OCI-M1 (cell line): ENCODE measurements at places on chromosomes 2 and 18.

DNA sequence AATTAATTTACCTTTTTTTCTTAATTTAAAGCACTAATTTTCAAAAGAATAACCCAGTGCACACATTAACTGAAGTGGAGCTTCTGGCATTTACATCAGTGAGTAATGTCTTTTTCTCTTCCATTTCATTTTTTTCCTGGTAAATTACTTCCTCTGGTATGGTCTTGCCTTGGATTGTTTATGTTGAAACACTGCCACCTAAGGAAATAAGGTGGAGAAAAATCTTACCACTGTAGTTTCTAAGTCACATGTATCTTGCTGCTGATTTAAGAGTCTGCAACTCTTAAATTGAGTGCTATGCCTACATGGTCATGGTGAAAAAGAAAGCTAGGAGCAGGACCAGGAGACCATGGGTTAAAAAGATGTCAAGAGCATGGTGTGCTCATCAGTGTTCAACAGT is 51.0 kb downstream of the TTC27 start:
- DNase-seq, result peak; percentile 50

DNA sequence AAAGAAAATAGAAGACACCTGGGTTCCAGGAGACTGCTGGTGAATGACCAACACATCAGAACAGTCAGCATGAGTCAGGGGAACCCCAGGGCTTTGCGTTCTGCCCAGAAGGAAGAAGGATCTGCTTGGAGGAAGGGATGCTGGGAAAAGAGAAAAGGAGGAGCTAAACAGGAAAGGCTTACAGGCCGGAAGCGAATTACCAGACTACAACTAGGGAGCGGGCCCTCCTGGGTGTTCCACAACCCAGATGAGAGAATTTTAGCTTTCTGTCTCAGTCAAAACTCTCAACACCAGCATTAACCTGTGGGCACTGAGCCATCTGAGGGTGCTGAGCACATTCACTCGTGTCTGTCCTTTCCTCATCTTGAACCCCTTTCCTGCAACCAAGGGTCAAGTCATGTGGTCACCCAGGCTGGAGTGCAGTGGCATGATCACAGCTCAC is 19.2 kb downstream of the CDC42EP3 start:
- no peak for DNase-seq

GRCh38 chr2:177767768-177768167 is 304.8 kb downstream of the PDE11A start:
- peak; percentile 26 for DNase-seq

DNA sequence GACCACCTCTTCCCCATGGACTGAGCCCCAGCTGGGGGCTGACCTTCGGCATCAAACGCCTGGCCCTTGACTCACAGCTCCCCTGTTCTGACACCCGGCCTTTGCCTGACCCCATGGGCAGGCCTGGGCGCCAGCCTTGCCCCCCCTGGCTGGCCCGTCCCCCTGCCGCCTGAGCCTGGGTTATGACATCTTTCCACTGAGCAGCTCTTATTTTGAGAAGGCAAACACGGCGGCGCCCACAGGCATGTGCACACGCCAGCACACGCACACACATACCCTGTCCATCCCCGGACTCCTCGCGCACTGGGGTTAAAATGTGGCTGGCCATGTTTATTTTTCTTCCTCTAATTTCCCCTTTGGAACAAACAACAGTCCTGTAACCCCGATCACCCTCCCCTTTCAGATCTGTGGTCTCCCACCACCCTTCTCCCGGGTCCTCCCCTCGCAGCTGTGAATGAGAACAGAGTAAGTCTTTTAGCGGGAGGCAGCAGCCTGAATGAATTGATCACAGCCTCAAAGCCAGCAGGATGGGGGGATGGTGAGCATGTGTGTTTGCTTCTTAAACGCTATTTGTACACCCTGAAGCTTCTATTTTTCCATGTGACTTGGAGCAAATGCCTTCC is 11.8 kb upstream of the ATOH8 start:
- no peak for DNase-seq

GRCh38 chr2:189585226-189585756 is 4.7 kb upstream of the SLC40A1 start:
- DNase-seq, result no peak

DNA sequence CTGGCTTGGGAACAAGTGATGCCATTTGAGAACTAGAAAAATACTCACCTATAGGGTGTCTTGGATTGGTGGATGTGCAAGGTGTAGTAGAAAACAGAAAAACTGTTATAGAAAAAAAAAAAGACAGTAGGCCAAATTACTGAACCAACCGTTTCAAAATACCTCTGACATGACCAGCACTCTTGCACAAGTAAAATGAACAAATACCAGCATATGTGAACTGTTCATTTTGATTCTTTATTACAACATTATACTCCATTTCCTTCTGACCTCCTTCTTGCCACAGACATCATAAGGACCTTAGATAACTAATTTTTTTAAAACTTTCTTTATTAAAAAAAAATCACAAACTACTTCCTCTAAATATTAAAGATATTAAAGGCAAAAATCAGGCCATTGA is 125.5 kb downstream of the ATAD2B start:
- no peak for DNase-seq

DNA sequence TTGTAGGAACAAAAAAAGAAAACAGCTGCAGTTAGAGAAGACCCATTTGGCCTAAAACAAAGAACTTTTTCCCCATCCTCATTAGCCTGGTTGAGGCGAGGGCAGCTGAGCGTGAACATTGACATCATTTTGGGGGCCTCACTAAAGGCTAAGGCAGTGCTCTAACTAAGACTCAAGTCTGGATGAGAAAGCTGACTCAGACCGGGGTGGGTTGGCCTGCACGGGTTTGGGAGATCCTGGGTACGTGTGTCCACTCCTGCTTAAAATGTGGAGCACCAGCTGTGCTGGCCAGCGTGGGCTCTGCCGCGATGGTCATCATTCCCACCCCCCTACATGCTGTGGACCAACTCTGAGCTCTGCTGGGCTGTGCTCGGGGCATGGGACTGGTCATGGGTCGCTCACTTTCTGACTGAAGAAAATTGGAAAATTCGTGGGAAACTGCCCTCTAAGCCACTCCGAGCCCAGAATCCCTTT is 86.0 kb upstream of the TMEM247 start:
- DNase-seq, result no peak

- no peak for DNase-seq
These were observed 6.5 kb upstream of the YWHAQ start for GRCh38 chr2:9637330-9637729.

- DNase-seq, result no peak
These were observed 60.4 kb upstream of the SEC11C start for GRCh38 chr18:59079264-59079663.

DNA sequence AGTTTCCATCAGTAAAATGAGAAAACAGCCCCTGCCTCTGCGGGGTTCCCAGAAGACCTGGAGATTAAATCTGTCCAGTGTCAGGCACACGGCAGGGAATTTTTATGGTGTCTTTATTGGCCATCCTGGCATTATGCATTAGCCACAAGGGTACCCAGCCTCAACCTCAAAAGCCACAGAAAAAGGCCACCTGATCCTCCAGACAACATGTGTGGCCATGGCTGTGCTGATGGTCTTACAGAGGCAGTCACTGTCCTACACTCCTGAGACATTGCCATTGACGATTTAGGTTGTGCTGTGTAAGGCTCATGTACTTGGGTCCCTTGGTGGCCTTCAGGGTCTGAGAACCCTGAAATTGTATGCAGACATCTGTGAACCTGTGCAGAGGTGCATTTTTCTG is 115.6 kb downstream of the SMAD7 start:
- DNase-seq, result peak; percentile 56

DNA sequence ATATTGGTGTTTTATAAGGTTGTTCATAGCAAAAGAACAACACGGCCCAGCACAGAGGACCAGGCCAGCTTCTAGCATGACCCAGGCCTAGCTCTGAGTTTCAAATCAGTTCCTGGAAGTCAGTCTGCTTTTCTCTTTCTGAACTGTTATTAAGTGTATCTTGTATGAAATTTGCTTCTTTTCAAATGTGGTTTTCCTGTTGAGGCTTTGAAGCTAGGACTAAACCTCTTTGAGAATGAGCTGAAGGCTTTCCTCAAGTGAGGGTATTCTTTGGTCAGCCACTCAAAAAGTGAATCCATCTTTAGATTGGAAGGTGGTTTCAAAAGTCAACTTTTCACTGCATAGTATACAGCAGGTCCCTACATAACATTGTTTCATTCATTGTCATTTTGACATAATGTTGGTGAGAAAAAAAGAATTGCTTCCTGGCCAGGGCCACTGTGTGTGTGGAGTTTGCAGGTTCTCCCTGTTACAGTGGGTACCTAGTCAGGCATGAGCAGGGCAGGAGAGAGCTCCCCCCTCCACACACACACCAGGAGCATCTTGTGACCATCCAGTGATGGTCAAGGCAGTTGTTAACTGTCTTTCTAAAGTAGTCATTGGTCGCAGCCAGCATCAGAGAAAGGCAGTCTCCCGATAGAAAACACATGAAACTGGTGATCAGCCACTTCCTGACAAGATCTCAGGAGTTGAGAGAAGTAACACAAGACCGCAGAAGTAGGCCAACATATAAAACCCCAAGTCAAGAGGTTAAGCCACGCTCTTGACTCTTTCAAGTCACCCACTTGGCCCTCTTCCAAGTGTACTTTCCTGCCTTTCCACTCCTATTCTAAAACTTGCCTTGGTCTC is 6.7 kb upstream of the ACAA2 start:
- peak; percentile 17 for DNase-seq

- DNase-seq, result no peak
These were observed 35.4 kb upstream of the CCDC93 start for GRCh38 chr2:118049140-118049815.

DNA sequence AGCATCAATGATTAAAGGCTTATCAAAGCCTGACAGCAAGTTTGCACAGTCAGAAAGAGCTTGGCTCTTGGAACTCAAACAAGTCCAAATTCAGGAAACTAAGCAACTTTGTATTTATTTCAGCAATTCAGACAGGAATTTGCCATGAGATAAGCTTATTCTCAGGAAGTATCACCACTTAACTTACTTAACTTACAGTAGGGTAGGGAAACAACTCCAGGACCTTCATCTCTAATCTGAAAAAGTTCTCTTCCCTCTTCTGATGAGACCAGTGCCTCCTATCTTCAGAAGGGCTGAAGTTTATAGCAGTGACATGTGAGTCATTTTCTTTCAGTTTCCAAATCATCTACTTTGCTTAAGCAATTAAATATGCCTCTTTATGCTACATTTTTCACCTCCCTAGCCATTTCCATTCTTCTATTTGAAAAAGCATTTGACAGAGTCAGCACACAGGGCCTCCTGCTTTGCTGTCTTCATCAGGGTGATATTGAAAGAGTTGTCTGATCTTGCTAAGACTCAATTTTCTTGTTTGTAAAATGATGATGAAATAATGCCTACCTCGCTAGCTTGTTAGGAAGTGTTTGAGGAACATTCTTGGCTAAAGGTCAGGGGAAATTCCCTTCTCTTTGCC is 389.5 kb downstream of the RND3 start:
- DNase-seq, result peak; percentile 46

GRCh38 chr2:118830118-118830517 is 17.3 kb downstream of the EN1 start:
- peak; percentile 12 for DNase-seq

DNA sequence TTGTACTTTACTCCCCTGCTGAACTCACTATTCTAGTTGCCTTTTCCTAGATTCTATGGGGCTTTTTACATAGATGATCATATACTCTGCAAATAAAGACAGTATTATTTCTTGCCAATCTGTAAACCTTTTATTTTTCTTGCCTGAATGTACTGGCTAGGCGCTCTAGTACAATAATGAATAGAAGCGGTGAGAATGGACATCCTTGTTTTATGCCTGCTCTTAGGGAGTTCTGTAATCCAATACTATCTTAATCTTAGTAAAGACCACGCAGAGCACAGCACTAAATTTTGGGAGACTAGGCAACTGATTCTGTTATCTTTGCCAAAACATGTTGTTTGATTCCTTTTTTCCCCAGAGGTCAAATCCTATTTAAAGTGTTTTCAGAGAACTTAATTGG is 7.0 kb downstream of the KRCC1 start:
- DNase-seq, result peak; percentile 1

DNA sequence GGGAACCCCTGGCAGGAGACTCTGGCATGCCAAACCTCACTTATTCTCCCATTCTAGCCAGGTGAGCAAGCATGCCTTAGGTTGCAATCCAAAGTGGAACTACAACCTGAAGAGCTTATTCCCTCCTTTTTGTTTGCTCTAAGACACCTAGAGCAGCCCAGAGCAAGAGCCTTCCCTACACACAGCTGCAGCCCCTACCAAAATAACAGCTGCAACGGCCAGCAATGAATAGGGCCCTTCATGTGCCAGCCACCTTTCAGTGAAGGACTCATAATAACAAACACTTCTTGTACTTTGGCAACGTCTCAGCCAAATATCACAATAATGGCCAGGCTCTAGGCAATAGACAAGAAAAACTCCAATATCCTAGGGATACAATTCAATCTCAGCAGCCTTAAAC is 178.7 kb downstream of the ALK start:
- no peak for DNase-seq

- no peak for DNase-seq
These were observed 391.0 kb downstream of the CDH2 start for GRCh38 chr18:27785815-27786471.

DNA sequence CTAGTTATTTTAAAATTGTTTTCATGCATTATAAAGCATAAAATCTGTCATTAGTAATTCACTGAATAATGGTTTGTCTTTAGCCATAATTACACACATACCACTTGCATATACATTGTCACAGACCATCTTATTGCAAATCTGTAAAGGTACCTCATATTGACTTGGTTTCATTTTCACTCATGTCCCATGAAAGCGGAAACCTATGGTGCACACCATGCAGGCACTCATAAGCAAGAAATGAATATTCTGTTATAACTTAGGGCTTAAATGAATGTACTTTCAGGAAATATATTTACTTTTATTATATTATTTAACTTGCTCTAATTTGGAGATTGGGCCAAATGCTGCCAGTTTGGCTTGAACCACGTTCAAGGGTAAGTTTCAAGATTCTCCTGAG is 29.2 kb upstream of the STK17B start:
- peak; percentile 11 for DNase-seq

GRCh38 chr2:100327742-100328141 is 5.4 kb upstream of the LONRF2 start:
- DNase-seq, result no peak

DNA sequence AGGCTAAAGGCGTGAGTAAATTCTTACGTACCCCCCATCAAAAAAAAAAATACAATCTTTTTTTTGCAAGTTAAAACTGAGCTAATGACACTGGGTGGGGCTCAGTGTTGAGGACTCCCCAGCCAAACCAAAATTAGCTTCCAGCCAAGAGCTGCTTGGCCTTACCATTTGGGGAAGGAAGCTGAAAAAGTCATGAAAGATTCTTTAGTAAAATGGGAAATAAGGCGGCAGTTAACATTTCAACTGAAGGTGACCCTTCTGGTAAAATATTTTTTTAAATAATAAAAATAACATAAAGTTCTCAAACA is 16.4 kb downstream of the SMAD7 start:
- peak; percentile 55 for DNase-seq

DNA sequence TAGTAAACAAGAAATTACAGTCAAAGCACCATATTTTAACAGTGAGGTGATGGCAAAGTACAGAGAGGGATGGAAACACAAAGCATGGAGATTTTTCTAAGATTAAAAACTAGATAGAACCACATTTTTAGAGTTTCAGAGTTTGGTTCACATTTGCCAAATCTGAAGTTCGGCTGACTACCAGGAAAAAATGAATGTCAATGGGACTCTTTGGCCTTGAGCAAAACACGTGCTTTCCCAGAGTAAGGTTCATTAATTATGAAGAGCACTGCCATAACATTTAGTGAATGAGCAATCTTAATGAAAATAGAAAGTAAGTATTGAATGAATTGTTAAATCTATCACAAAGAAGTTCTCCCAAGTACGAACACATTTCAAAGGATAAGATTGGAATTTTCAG is 571.2 kb upstream of the VRK2 start:
- no peak for DNase-seq
